Karpas-422 (cell line): ENCODE measurements at places on chromosomes 1 and 21.

DNA sequence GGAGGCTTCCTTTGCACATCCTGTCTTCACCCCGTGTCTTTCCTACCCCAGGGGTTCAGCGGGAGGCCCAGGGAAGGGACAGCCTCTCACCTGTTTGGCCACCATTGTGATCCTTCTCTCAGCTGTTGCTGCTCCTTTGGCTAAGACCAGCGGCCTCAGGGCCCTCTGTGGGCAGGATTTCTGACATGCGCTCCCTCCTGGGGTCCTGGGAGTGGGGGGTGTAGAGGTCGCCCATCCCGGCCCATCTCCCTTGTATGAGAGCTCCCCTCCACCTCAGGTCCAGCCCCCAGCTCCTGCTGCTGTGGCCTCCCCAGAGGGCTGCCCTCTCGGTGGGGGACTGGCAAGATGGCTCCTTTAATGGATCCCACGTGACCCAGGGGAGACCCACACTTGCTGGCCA lies 120.5 kb downstream of the PRDM2 start:
- no peaks in the 10 kb centered on the region for H3K4me1 ChIP-seq
- no peak for DNase-seq
- H3K27ac ChIP-seq, result no peak overlapping the region

DNA sequence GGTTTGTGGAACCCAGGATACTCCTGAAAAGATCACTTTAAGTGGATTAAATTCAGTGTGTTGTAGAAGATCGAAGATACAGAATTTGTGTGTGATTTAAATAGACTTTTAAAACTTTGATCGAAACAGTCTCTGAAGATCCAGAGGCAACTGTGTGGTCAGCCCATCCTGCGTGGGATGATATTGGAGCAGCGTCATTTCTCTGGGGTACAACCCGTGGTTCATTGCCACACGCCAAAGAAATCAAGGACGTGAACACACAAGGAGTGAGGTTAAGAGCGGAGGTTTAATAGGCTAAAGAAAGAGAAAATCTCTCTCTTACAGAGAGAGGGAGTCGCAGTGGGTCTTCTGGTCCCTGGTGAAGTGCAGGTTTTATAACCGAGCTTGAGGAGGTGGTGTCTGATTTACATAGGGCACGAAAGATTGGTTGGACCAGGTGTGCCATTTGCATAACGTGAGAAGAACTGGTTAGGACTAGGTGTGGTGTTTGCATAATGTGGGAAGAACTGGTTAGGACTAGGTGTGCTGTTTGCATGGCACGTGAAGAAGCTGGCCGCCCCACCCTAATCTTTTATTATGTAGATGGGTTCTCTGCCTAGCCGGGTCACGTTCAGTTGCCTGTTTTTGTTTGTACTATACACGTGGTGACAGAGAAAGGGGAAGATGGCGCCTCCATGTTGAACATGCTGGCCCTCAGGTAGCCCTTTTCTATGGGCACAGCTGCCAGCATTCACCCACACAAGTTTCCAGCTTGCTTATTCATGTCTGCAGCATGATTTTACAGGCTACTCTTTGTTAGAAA lies 82.3 kb downstream of the ADSS2 start:
- H3K36me3 ChIP-seq, result no peaks in the 10 kb centered on the region
- no peaks in the 10 kb centered on the region for H3K27me3 ChIP-seq
- no peak overlapping the region for H3K4me3 ChIP-seq
- no peak for DNase-seq
- no peak overlapping the region for H3K27ac ChIP-seq
- no peaks in the 10 kb centered on the region for H3K4me1 ChIP-seq

DNA sequence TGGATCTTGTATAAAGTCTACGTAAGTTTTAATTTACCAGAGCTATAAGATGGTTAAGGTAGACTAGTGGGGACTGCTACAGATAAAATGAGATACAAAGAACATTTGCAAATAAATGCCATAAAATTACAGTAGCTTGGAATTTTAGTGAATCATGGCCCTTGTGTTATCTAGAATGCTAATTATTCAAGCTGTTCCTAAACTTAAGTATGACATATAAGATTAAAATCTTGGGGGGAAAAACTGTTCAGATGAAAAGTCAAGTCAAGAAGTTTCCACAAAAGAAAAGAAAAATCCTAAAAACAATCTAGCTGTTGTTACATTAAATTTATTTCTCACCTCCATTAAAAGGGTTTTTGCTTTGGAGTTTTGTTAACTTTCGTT lies 51.7 kb downstream of the SIM2 start:
- H3K27ac ChIP-seq, result no peak overlapping the region
- H3K4me1 ChIP-seq, result no peaks in the 10 kb centered on the region
- H3K4me3 ChIP-seq, result no peak overlapping the region
- no peaks in the 10 kb centered on the region for H3K27me3 ChIP-seq

GRCh38 chr1:119374208-119374874 lies 5.8 kb downstream of the HAO2 start:
- no peak overlapping the region for H3K4me3 ChIP-seq
- H3K36me3 ChIP-seq, result no peaks in the 10 kb centered on the region
- DNase-seq, result no peak
